ENCODE measurements at places on chromosomes 7 and 10. TPM values are rescaled to one million over a fixed set of nuclear protein-coding genes. Genes with fewer than 3 reads are reported as not detected.

Gene AP4M1
- total RNA-seq = 12.4 TPM

DNA sequence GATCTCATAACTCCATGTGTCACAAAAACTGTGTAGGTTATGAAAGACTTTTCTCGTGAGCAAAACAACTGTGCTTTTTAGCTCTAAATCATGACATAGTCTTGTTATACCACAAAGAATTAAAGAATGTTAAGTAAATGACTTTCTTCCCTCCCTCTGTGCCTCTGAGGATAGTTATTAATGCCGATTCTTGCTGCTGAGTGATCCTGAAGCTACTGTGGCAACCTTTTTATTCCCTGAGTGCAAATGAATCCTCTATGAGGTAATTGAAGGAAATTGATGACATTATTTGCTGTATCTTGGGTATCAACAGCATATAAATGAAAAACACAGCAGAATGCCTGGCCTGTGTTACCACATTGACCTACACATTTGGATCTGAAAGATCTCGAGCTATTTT, 142.2 kb upstream of the HDAC9 start:
- DNase-seq = no peak

GRCh38 chr10:70109064-70109729, 23.4 kb downstream of the AIFM2 start:
- no peak for DNase-seq

DNA sequence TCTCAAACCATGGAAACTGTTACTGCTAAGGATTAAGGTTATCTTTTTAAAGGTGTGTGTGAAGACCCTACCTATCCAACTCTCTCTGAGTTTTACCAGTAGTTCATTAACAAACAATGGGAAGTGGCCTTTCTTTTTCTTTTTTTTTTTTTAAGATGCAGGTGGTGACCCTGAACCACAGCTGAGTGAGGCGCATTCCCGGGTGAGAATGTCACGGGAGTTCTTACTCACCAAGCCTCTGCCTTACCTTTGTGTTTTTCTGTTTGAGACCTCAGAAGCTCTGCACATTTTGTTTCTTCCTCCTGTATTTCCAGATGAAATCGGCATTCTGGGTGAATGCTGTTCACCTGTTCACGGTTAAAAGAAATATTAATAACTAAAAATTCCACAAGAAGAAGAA, 2.5 kb downstream of the VIPR2 start:
- no peak for DNase-seq

Gene ZNF655
- total RNA-seq = 36.2 TPM

DNA sequence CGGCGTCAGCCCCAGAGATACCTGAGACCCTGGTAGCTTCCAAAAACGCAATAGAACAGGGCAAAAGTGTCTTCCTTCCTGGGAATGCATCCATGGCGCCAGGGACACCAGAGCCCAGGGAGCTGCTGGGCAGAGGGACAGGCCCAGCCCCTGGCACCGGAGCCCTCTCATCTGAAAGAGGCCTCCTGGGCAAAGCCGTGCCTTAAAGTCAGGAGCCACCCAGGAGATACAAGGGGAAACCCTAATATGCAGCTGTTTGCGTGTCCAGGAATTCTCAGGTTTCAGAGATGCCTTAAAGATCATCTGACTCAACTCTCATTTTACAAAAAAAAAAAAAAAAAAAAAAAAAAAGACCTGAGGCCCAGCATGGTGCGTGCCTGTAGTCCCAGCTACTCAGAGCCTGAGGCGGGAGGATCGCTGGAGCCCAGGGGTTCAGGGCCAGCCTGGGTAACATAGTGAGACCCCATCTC, 28.0 kb downstream of the NUDT1 start:
- DNase-seq = no peak

Data from right atrium auricular region (tissue), 2 donors.